Myocyte (in vitro differentiated cells): ENCODE measurements at places on chromosomes 5 and 9. TPM values are rescaled to one million over a fixed set of nuclear protein-coding genes. Genes with fewer than 3 reads are reported as not detected.

GRCh38 chr5:157778121-157778805, 34.8 kb downstream of the LSM11 start:
- no peak for DNase-seq

DNA sequence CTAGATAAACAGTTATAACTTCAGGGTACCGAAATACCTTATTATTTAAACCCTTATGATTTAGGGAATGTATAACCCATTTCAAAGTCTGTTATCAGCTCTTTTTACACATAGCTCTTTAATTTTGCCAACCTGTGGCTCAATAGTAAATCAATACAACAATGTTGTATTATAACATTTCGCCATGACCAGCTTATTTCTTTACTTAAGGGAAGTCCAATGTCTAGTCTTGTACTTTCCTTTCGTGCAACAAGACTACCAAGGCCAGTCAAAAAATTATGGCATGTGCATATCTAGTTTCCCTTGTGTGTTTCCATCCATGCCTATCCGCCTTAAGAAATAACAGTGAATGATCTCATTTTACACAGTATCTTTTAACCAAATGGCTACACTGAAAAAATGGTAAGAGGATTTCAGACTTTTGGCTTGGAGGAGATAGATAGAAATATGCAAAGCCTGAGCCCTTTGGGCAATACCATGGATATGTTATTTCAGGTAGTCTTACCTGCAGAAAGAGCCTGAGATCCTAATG, 239.5 kb upstream of the RPS23 start:
- no peak for DNase-seq

GRCh38 chr9:5646116-5646515, 17.2 kb downstream of the RIC1 start:
- no peak for DNase-seq

DNA sequence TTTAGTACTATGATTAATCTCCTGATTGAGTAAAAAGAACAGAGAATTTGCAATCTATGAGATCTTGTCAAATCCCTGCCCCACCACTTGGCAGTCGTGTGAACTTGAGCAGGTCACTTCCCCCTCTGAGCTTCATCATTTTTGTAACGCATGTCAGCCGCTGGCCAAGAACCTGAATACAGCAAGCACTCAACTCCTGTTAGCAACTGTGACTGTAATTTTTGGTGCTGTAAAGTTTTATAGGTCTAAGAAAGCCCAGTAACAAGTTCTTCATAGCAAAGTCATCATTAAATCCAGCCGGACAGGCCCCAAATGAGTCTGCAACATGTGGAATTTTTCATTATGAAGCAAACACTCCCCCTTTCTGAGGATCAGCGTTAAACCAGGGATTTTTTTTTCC, 49.4 kb downstream of the DRD1 start:
- no peak for DNase-seq

GRCh38 chr5:14595891-14596290, 14.3 kb downstream of the OTULINL start:
- no peak for DNase-seq

GRCh38 chr9:38278931-38279679, 113.4 kb upstream of the ALDH1B1 start:
- no peak for DNase-seq

DNA sequence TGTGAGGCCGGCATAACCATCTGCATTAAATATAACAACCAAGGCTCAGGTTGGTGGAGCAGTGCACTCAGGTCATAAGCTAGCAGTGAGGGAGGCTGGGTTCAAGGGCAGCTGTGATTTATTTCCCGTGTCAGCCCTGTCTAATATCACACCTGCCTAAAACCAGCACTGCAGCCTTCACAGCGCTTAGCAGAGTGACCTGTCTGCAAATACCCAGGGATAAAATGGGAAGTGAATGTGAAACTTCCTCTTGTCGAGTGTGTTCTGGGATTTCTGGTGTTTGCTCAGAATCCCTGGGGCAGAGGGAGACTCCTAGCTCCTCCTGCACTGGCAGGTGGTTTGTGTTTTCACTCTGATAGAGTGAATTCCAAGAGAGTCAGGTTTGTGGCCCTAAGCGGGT, 57.5 kb downstream of the ZNF510 start:
- DNase-seq, result no peak

The BAAT gene
- 0.37 and 1.8 TPM in 2 replicates for total RNA-seq

The SLC28A3 gene
- total RNA-seq, result 0.05 and 0.08 TPM in 2 replicates

GRCh38 chr9:95010431-95010838, 283.9 kb downstream of the AOPEP start:
- no peak for DNase-seq
